ENCODE measurements at places on chromosomes 6 and 20. TPM values are rescaled to one million over a fixed set of nuclear protein-coding genes. Genes with fewer than 3 reads are reported as not detected.
A peak's percentile ranks its signal among the peaks of the same experiment; 100 is the strongest.

- DNase-seq, result no peak
Observed at GRCh38 chr20:32621071-32621890, 36.1 kb upstream of the NOL4L start.

- no peak for DNase-seq
Observed at GRCh38 chr20:24816431-24816830, 132.6 kb upstream of the CST7 start.

DNA sequence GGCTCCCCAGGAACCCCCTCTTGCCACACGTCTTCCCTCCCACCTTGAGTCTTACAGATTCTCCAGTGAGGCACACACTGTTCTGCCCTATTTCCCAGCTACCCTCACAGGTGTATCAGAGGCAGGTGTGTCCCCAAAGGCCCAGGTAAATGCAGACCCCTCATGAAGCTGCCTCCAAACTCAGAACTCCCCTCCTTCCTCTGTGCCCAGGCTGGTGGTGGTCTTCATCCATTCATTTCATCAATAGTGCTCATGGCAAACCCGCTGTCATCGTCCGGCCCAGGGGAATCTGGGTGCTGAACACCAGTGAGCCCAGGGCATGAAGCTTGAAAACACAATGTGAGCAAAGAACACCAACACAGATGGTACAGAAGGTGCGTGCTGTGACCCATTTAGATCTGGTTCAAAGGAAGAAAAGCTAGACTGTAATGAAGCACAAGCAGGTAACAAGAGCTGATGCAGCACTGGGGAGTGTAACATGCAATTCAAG lies 213.1 kb downstream of the SYNDIG1 start:
- no peak for DNase-seq

GRCh38 chr20:9180481-9181257 lies 111.8 kb downstream of the PLCB4 start:
- DNase-seq, result no peak

GRCh38 chr6:90610751-90611542 lies 24.1 kb upstream of the MAP3K7 start:
- peak; percentile 27 for DNase-seq

GRCh38 chr6:165845493-165845892 lies 182.5 kb upstream of the PDE10A start:
- no peak for DNase-seq

- DNase-seq, result peak; percentile 73
Observed at GRCh38 chr6:14079971-14080370, 37.6 kb upstream of the CD83 start.

- DNase-seq, result no peak
Observed at GRCh38 chr6:162726947-162727321, 632 bp downstream of the PRKN start.

- no peak for DNase-seq
Observed at GRCh38 chr6:2725364-2725988, 25.2 kb downstream of the MYLK4 start.

GRCh38 chr6:135182071-135183001 lies 1.2 kb downstream of the MYB start:
- peak; percentile 25 for DNase-seq

ZSWIM3 gene
- 5.6 TPM for total RNA-seq

TPBG gene
- total RNA-seq, result 24.9 TPM

C6orf141 gene
- total RNA-seq, result 0.77 TPM

All from fibroblast of lung (primary cell).